Gastroesophageal sphincter (tissue), 4 donors: ENCODE measurements at places on chromosomes 6 and 20.

DNA sequence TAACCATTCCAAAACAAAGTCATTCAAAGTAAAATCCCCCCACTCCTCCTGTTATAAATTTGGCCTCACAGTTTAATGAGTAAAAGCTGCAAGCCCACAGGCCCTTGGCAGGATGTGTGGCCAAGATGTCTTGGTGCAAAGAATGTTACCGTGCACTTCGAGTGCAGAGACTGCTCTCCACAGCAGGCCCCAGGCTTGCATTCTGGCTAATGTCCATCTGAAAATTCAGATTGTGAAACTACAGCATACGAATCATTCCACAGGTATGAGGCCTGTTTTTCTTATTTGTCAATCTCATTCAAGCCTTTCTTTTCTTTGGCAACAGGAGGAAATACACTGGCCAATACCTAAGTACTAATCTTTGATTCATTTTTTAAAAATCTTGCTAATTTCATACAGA lies 7.1 kb downstream of the RPS6KA2 start:
- ATAC-seq, result peak; percentile 85

DNA sequence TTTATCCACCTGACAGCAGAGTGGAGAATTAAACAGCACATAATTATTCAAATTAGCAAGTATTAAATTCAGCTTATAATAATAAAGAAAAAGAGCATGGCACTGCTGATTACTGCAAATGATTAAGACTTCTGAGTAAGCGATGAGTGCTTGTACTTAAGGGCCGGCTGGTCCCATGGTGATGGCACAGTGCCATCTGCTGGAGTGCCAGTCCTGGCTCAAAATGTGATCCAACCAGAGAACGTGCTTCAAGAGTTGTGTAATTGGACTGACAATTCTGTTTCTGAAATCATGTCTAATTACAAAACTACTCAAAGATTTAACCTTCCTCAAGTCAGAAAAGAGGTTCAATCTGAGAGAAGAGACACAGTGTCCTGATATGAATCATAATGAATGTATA lies 181.6 kb upstream of the RGS17 start:
- no peak for ATAC-seq

DNA sequence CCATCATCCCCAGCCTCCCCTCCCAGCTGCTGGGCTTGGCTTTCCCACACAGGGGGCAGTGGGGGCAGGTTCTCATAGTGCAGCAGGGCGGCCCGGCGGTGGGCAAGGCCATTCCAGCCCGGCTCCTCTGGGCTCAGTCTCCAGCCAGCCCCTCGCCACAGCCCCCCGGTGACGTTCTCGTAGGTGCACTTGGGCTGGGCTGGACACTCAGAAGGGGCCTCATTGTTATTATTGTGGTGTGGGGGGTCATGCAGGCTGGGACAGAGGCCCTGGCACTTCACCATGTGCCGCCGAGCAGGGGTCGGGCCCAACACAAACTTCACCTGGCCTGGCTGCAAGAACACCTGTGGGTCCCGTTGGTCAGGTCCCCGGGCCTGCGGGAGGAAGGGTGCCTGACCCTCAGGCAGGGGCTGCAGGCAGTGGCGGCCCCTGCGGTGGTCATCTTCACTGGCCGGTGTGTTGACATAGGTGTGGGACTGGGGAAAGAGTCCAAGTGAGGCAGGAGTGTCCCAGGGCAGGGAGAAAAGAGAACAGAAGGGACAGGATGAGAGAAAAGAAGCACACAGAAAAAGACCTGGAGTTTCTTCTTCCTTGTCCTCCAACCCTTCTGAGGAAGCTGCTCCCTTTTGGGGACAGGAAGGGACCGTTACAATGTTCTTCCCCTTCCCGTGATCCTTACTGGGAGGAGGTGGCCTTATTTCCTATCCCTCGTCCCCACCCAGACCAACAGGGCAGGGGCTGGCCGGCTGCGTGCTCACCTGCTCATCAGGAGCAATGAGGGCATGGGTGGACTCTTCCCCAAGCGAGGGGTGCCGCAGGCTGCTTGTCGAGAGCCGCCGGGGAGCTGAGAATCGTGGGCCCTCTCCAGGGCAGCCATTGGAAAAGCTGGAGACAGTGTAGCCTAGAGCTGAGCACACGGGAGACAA lies 8.4 kb downstream of the FRS3 start:
- no peak for ATAC-seq

GRCh38 chr6:39558591-39559190 lies 166.5 kb downstream of the KIF6 start:
- no peak for ATAC-seq

GRCh38 chr6:72654071-72654621 lies 32.3 kb downstream of the KCNQ5 start:
- ATAC-seq, result no peak

GRCh38 chr6:139020689-139021088 lies 7.9 kb upstream of the ABRACL start:
- no peak for ATAC-seq

GRCh38 chr20:3543901-3544507 lies 73.2 kb downstream of the ATRN start:
- no peak for ATAC-seq

DNA sequence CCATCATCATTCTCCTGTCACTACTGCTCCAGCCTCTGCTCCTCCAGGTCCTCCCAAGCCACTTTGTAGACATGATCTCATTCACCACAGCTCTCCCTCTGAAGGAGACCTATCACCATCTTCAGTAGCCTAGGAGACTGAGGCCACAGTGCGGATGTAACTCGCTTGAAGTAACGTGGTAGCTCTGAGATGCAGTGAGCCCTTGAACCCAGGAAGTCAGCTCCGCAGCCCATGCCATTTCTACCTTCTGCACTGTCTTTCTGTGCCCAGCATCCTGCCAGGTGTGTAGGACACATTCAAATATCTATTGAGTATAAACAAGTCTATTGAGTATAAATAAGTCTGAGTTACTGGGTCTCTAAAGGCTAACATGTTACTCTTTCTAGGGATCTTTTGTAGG lies 164.4 kb downstream of the CDH26 start:
- no peak for ATAC-seq

DNA sequence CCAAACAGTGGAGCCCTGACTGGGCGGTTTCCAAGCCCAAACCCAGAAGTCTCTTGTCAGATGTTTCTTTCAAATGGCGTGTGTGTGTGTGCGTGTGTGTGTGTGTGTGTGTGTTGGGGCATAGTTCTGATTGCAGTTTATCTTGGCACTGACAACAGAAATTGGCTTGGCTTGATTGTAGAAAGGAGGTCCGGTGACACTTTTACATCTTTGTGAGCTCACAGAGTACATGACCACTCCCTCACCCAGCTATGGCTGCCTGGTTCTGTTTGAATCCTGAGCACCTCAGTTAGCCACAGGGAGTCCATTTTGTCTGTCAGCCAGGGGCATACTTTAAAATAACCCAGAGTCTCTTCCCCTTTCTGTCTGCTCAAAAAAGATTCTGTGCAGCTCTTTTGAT lies 276.3 kb downstream of the CD83 start:
- ATAC-seq, result no peak

GRCh38 chr20:35145141-35145564 lies 2.0 kb downstream of the EDEM2 start:
- peak; percentile 51 for ATAC-seq

DNA sequence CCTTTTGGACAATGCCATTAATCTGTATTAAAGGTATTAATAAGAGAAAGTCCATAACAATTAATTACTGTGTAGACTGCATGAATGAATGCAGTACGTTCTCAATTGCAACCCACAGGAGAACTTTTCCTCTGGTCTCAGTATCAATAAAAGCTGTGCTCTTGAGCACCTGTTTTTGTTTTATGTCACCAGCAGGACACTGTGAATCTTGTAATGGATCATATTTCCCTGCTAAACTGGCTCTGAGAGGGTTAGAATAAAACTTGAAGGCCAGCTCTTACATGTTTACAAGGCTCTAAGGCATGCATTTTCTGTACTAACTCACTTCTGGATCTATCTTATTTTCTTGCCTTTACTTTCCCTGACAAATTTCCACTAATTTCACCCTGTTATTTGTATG lies 214.3 kb upstream of the PLN start:
- ATAC-seq, result no peak

DNA sequence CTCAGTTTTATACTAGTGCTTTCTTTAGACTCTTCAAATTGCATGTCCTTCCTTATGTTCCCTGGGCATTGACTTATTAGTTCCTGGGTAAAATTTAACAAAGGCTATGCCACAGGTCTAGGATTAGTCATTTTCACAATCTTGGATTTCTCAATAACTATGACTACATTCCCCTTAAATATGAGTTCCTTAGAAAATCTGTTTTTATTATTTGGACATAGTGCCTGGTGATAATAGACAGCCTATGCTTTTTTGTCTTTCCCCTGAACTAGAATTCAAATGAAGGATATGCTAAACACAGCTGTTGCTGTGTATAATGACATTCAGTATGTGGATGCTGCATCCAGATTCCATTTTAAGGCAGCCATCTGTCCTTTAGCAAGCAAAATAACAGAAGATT lies 1252.8 kb upstream of the GJE1 start:
- no peak for ATAC-seq

- ATAC-seq, result no peak
Measured at GRCh38 chr20:21529863-21530262, 16.0 kb upstream of the NKX2-2 start.

DNA sequence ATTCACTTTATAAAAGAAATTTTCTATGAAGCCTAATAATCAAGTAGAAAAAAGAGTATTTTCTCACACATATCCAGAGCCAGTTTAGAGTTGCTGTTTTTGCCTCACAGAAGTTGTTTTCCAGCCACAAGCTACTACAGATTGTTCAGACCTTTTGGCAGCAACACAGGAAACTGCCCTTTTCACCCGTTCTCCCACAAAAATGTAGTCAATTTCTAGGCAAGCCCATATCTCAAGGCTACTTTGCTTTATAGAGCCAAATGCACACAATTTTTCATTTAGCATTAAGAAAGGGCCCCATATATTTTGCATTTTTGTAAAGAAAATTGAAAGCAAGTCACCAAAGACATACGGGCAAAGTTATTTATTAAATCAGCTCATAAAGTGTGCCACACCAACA lies 49.5 kb downstream of the EPB41L2 start:
- no peak for ATAC-seq

GRCh38 chr6:1499777-1500176 lies 109.9 kb upstream of the FOXC1 start:
- no peak for ATAC-seq

DNA sequence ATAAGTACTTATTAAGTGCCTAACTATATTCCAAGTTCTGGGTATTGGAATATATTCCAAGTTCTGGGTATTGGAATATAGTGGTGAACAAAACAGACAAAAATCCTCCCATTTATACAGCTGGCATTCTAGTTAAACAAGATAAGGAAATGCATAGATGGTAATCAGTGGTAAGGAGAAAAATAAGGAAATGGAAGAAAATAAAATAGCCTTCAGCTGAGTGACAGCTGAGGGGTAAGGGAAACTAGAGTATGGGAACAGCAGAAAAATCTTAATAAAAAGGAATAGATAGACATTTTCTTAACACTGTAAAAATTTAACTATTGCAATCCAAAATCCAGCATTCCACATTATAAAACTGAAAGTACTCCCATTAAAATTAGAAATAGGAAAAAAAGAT lies 17.2 kb upstream of the WFDC10A start:
- ATAC-seq, result no peak

DNA sequence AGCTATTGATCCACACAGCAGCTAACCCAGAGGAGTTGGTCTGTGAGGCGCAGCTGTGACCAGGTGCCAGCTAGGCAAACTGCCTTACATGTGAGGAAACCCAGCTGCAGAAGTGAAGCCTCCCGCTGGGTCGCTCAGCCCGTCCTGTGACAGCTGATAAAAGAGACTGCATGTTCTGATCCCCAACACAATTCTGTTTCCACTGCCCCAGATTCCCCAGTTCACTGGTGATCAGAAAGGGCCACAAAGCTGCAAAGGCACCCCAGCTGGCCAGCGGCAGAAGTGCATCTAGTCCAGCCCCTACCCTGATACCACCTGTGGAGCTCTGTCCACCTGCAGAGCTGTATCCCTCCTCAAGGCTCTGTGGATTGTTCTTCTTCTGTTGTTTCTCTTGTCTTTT lies 64.5 kb downstream of the CTNNBL1 start:
- ATAC-seq, result no peak

- ATAC-seq, result no peak
Measured at GRCh38 chr20:62916703-62917476, 9.4 kb downstream of the DIDO1 start.

DNA sequence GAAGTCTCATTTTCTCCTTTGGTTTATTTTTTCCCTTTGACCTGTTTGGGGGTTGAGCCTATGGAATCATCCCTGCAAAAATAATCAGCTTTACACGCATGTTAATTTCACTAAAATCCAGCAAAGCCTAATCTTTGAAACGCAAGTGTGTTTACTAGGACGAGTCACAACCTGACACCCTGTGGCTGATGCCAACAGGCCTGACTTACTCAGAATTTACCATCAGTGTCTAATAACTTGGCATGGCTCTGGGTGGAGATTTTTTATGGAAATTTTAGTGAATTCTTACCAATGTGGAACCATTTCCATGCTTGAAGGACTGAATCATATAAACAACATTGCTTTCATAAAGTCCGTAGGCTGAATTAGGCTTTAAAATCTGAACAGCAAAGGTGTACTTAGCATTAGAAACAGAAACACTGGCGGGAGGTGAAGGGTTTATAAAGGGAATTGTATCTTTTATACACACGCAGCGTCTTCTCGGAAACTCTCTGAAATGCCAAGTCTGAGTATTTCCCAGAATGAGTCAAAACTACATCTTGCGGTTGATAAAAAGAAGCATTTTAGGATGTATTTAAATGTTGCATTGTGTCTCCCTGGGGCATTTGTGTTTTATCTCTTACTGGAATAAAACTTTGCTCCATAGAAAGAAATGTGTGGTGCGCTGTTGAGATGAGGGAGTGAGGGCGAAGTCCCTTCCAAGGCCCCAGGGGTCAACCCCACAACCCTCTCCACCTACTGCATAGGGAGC lies 81.2 kb downstream of the DACT2 start:
- no peak for ATAC-seq

- no peak for ATAC-seq
Measured at GRCh38 chr20:33784225-33784624, 26.9 kb upstream of the CHMP4B start.

DNA sequence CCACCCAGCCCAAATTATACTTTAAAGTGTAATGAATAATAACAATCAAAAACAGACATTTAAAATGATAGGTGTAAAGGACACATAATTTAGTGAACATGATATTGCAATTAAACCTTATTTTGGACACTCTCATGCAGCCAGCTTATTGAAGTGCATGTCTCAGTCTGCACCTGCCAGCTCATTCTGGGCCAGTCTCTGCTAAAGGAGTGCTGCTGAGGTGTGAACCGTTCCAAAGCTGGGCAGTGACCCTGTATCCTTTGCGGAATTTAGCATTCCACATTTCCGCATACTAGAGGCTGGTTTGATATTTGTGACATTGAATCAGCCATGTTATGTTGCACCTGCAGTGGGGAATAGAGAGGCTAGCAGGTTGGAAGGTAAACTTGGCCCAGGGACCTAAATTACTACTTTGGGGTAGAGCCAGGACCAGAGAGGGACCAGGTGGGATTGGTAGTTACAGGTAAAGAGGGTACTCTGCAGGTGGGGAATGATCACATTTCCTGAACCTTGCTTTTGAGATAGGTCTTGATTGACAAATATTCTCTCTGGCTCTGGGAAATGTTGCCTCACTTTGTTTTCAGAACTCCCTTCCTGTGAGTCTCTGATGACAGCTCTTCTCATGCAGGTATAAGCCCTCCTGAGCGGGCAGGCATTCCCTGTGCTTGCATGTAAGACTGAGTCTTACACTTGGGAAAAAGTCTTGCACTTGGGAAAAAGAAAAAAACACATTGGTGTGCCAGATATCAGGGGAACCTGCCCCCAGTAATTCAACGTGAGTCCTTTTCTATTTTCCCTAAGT lies 26.2 kb downstream of the TULP4 start:
- no peak for ATAC-seq
